ENCODE measurements at places on chromosomes 13 and 19.

DNA sequence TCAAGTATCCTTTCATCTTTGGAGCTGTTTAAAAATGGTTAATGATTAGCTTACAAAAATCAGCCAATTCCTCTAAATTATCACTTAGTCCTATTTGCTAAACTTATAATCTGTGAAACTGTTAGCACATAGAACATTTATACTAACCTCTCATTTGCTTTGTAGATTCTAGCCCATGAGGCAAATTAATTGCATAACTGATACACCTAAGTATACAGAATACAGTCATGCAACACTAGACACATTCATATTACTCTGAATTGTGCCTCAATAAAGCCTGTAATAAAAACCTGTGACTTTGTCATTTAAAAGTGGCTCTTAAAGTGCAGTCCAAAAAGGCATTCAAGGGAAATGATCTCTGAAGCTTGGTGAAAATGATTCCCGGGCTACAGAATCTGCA, 21.0 kb downstream of the SERPINE3 start:
- no peak for DNase-seq

GRCh38 chr19:53333463-53334449, at the start of gene ZNF845:
TSS of gene ZNF845 (plus strand) at chr19:53333749. CDS start at chr19:53341308, 7,559 bp downstream.
- peak; percentile 97 for DNase-seq

DNA sequence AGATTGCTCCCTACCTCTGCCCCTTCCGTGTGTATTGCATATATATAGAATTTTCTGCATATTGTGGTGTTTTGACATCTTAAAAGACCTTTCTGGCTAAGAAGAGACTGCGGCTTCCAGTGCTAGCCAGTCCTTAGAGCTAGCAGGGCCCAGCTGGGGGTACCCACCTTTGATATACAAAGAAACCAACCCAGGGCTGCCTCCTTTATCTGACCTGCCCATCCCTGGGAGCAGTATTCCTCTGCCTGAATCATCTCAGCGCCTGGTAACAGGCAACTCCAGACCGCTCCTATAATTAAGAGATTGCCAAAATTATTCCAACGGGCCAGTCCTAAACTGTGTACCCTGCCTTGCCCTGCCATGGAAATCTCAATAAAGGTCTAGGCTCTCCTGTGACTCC, 186.3 kb upstream of the RNF113B start:
- no peak for DNase-seq

- no peak for DNase-seq
These were observed 45.3 kb downstream of the ZNF136 start for GRCh38 chr19:12208221-12208620.

- no peak for DNase-seq
These were observed 3.0 kb downstream of the LENG1 start for GRCh38 chr19:54156490-54156889.

GRCh38 chr19:40681039-40681438, 9.4 kb downstream of the NUMBL start:
- DNase-seq, result no peak

DNA sequence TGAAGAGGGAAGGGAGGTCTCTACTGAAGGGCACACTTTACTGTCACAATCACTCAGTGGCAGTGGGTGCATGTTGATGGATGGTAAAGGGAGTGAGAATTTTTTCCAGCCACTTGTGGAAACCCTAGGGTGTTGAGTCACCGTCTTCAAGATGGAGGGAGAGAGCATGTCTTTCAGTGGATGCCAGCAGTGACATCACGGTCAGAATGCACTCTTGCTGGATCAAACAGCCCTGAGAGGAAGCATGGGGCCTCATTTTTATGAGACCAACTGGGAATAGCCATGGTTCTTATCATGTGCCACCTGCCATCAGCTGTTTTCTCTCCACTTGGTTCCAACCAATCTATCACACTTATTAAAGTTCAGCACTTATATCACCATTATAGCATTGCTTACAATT, 182.5 kb downstream of the KCNRG start:
- DNase-seq, result no peak

- DNase-seq, result no peak
These were observed 12.3 kb downstream of the CIB3 start for GRCh38 chr19:16160943-16161560.
